ENCODE measurements at places on chromosomes 6 and 20.

GRCh38 chr6:3052481-3053230, 15.6 kb upstream of the RIPK1 start:
- no peak for DNase-seq

- no peak for DNase-seq
Measured at GRCh38 chr20:53786445-53787267, 193.0 kb upstream of the ZNF217 start.

GRCh38 chr20:46785958-46786357, 76.5 kb downstream of the SLC2A10 start:
- DNase-seq: no peak

GRCh38 chr6:156197513-156197912, 579.7 kb upstream of the ARID1B start:
- peak; percentile 24 for DNase-seq

DNA sequence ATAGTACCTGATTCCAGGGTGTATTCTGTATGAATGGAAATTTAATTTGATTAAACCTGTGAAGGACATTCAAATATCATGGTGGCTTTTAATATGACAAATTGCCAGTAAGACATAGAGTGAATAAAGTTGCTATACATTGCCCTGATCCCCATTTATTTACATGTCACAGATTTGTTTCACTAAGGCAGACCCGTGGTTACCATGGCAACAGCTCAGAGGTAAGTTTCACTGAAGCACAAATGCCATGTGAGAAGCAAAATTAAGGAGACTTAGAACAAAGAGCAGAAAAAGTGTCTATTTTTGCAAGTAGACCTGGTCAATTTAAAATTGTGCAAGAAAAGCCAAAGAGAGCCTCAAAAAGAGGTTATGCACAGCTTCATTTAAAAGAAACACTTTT, 63.7 kb downstream of the PXDC1 start:
- no peak for DNase-seq

GRCh38 chr20:54221353-54221752, 13.5 kb downstream of the PFDN4 start:
- DNase-seq: peak; percentile 26

- DNase-seq: no peak
Measured at GRCh38 chr6:100880149-100880852, 828 bp downstream of the ASCC3 start.

DNA sequence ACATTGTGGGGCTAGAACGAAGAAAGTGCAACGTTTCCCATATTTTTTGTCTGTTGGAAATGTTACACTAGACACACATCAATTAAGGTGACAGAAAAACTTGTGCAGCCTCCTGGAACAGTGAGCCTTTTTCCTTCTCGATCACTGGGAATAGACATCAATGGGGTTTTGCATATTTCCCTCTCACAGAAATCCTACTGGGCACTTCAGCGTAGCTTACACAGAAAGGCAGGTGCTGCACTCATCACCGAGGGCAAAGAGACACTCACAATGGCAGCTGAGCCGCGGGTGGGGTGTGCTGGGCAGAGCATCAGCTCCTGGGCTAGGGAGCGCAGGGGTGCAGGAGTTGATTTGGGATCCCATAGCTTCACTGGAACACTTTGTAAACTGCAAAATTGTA, 64.5 kb downstream of the THBS2 start:
- no peak for DNase-seq

- peak; percentile 26 for DNase-seq
Measured at GRCh38 chr20:40945754-40946450, 82.7 kb upstream of the TOP1 start.

DNA sequence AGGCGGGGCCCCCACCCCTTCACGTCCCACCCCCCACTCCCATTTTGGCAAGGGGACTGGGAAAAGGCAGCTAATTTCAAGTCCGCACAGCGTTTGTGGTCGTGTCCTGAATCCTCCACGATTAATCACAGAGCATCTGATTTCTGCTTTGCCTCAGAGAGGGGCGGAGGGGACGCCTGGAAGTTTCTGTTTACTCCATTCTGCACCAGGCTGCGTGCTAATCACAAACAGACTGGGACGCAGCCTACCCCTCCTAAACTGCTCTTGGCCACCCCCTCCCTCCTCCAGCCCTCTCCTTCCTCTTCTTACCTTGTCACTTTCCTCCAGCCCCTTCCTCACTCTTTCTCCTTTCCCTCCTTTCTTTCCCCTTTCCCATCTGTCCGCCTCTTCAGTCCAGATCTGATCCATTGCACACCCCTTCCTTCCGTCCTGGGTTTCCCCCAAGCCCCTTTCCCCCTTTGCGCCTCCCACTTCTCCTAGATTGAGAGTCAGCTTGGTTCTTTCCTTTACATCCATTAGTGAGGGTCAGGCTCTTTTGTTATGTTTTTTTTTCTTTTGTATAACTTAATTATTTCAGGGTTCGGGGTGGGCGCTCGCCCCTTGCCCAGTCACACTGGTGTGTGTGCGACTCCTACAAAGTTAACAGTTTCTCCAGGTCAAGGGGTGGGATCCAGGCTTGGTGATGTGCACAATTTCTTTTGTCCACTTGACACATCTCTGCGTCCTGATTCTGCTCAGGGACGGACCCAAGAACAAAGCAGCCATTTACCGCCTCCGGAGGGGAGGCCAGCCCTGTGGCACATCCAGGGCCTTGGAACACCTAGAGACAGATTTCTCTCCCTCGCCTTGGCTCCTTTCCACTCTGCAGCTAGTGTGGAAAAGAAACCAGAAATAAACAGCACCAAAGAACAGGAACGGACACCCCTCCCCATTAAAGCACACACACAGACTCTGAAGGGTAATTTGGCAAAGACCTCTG, 520 bp upstream of the RIPOR3 start:
- no peak for DNase-seq

DNA sequence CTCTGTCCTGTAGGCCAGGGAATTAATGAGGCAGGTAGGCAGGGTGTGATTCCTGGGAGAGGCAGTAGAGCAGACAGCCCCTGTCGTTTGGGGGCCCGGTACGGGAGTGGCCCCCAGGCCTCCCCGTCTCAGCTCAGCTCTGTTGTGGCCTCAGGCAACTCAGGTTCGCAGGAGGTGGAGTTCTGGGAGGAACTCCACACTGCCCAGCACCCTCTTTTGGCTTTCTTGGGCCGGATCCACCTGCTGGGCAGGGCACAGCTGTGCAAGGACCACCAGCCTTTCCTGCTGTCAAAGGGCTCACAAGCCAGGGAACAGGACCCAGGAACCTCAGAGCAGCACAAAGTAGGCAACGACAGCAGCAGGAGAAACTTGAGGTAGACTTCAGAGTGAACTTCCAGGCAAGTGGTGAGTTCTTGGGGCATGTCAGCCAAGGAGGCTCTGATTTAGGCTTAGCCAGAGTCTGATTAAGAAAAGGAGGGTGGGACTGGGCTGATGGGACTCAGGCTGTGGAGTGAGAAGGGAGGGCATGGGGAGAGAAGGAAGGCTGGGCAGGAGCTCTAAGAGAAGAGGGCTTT, 36.9 kb downstream of the RAB44 start:
- DNase-seq: no peak

GRCh38 chr20:9458138-9458796, 56.1 kb upstream of the LAMP5 start:
- DNase-seq: peak; percentile 4

DNA sequence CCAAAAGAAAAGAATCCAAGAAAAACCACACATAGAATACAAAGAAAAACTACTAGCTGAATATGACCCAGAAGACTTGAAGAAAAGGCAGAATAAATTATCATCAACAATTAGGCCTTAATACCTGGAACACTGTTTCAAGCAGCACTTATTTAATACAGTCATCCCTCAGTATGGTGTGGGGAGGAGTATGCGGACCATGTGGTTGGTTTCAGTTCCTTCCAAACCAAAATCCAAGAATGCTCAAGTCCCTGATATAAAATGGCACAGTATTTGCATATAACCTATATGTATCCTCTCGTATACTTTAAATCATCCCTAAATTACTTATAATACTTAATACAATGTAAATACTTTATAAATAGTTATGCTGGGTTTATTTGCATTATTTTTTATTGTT, 16.1 kb downstream of the CDK19 start:
- no peak for DNase-seq

- DNase-seq: no peak
Measured at GRCh38 chr6:118710616-118711015, 59.2 kb upstream of the CEP85L start.

- no peak for DNase-seq
Measured at GRCh38 chr6:146422789-146423375, 120.8 kb upstream of the RAB32 start.

- DNase-seq: no peak
Measured at GRCh38 chr6:45430590-45431202, 53.0 kb upstream of the SUPT3H start.

DNA sequence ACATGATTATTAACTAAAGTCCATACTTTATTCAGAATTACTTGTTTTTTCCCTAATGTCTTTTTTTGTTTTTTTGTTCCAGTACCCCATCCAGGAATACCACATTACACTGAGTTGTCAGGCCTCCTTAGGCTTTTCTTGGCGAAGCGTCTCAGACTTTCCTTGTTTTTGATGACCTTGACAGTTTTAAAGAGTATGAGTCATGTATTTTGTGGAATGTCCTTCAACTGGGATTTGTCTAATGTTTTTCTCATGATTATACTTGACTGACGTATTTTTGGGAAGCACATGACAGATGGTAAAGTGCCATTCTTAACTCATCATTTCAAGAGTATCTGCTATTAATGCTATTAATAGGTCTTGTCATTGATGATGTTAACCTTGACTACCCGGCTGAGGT, 23.6 kb downstream of the ENPP1 start:
- DNase-seq: no peak
